ENCODE measurements at places on chromosomes 11 and 22.

- no peak for DNase-seq
These were observed 787 bp downstream of the SMDT1 start for GRCh38 chr22:42080287-42080686.

GRCh38 chr11:60221692-60222091, 21.2 kb downstream of the MS4A4E start:
- no peak for DNase-seq

DNA sequence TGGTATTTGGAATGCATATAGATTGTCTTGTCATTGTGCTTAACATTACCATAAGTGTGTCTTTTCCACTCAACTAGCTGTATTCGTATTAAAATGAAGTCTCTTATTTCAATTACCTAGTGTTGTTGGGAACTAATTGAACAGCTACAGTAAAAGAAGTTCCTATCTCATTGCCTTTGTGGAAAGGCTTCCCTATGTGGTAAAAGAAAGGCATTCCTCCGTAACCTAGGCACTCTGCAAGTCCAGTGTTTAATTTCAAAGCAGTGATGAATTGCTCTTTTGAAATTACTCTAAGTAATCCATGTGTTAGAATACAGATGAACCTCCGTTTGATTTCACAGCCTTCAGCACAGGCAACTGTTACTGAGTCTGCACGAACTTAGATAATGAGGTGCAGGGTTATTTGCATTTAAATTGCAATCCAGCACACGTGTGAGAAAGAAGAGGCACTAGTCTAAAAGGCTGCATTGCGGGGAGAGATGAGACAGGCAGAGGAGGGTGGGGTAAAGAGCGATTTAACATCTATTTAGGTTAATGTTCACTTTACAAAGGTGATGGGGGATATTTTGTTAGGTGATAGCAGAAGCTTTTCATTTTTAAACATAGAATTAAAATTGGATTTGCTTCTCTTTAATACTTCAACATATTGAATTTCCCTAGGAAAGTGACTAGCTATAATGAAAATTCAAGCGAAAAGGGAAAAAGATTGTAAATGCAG, 25.0 kb upstream of the CRTAM start:
- no peak for DNase-seq

GRCh38 chr11:27976262-27976661, 131.7 kb downstream of the KIF18A start:
- no peak for DNase-seq

DNA sequence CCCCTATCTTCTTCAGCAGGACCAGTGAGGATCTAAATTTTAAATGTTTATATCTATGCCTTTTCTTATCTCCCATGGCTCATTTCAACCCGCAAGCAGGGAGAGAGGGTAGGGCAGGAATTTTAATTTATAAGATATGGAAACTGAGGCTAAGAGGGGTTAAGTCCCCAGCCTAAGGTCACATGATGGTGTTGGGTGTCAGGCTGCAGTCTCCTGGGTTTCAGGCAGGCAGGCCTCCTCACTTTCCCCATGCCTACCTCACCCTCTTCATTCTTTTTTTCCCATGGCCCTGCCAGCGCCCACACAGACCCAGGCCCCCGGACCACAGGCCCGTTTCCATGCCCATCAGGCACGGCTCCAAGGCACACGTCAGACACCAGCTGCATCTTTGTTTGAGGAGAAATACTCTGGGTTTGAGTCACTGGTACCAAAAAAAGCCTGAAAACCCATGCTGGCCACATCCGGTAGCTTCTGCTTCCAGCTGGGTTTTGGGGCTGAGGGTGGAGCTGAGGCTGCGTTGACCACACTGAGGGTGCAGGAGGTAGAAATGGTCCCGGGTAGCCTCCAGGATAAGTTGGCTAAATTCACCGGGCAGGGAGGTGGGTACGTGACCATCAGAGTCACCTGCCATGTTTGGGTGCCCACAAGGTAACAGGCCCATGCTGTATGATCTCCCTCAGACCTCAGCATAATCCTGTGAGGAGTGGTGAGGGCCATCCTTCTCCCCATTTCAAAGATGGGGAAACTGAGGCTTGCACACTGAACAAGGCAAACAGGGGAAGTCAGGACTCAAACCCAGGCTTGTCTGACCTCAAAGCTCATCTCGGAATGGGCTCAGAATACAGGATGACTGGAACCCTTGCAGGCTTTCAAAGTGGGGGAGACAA, 7.5 kb downstream of the CRYBB1 start:
- no peak for DNase-seq

DNA sequence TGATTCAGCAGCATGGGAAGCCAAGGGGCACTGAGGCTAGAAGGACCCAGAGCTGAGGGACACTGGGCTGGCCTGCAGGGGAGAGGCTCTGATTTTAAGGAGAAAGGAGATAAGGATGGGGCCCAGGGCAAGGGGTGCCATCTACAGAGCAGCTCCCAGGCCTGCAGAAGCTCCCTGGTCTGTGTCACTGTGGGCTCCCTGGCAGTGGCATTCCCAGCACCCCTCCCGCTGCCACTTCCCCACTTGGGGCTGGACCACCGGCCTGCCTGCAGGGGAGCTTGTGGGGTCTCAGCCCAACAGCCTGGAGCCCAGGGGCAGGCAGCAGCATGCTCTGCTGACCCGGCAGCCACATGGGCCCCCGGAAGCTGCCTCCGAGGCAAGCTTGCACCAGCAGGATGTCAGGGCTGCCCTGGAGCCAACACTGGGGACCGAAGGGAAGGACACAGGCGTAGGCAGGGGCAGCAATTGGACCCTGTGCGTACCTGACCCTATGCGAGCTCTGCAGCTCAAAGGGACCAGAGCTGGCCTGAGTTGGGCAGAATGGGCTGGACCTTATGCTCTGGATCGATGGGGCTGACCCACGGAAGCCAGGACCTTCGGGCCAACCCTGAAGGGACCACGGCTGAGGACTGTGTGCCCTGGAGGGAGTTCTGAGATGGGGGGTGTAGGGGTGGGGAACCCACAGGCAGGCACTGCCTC, 35.4 kb upstream of the WNT7B start:
- DNase-seq = no peak

- no peak for DNase-seq
These were observed 13.4 kb downstream of the TNKS1BP1 start for GRCh38 chr11:57311109-57311936.

DNA sequence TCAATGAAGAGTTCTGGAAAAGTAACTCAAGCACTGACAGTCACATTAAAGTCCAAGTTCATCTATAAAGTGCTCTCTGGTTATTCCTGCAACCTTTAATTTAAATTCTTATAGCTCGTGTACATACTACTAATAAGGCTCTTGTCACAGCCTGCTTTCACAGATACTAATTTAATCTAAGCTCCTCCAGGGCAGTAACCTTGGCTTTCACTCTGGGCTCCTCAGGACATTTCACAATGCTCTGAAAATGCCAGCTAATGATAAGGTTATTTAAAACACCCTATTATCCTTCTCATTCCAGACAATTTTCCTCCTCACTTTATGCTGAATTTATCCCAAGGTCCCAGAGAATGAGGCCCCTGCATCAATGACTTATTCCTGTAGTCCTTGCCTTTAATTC, 242.7 kb upstream of the CCDC90B start:
- no peak for DNase-seq

DNA sequence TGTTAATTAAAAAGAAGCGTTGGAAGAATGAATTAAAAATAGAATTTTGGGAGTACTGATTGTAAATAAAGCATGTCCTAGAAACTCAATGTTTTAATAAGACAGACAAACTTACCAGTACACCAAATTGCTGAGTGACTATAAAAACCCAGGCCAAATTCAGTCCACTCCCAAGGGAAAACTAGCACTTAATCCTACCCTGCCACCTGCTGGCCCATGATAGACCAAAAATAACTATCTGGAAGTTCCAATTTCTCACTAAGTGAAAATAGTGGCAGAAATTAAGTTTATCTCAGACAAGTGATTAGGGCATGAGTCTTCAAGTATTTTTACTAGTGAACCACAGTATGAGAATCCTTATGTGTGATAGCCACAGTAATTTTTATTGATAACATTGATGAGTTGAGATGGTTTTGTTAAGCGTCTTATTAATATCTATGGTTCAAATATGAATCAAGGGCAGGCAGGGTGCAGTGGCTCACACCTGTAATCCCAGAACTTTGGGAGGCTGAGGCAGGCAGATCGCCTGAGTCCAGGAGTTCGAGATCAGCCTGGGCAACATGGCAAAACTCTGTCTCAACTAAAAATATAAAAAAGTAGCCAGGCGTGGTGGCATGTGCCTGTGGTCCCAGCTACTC, 9.8 kb upstream of the DDX10 start:
- DNase-seq = no peak

- DNase-seq = no peak
These were observed 11.4 kb downstream of the LPXN start for GRCh38 chr11:58564231-58564630.

GRCh38 chr11:66904055-66904454, 47.2 kb downstream of the LRFN4 start:
- DNase-seq = no peak

- DNase-seq = no peak
These were observed 28.5 kb downstream of the RCOR2 start for GRCh38 chr11:63888170-63889086.

DNA sequence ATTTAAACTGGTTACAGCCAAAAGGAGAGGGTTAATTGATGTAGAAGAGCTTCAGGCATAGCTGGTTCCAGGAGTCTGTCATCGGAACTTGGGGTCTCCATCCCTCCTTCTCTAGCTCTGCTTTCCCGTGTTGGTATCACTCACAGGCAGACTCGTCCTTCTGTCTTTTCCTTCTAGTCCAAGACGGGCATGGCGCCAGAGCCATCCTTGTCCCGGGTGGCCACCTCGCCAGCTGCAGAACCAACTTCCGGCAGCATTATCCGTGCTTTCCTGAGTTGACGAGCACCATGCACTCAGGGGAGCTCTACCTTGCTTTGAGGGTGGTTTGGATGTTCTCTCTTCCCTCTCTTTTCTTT, 14.7 kb downstream of the LINC01488 start:
- DNase-seq = no peak

- DNase-seq = no peak
These were observed 102.4 kb downstream of the RPL27A start for GRCh38 chr11:8784954-8785353.

GRCh38 chr11:503179-503981, 3.7 kb downstream of the RNH1 start:
- DNase-seq = no peak

DNA sequence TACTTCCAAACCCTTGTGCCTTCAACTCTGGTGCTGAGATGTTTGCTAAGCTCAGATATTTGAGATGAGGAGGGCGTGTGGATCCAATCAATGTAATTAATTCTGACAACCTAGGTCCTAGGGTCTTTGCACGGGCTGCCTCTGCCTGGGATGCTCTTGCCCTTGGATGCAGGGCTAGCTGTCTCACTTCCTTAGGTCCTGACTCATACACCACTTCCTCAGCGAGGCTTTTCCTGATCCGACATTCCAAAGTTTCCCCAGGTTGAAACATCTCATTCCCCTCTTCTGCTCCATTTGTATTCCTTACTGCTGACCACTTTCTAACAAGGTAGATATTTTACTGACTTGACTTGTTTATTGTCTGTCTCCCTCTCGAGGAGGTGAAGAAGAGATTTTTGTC, 43.0 kb upstream of the NTM start:
- no peak for DNase-seq

DNA sequence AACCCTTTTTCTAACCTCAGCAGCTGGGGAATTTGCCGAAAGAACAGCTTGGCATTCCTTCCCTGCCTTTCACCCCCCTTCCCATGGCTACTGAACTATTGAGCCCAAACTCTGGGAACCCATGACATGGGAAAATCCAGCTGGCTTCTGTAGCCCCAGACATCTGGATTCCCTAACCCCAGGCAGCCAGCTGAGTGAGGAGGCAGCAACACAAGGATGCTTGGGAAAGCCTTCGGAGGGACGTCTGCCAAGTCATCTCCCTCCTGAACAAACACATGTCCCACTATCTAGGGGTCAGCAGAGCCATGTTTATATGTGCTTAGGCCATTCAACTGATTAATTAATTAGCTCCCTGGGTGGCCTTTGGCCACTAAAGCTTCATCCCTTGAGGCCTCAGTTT, 21.6 kb downstream of the LRRC55 start:
- no peak for DNase-seq

- DNase-seq = no peak
These were observed 14.6 kb downstream of the PLXNB2 start for GRCh38 chr22:50292643-50293440.

All from cerebellar nuclear complex (tissue), 1 donor.